AG09309 (cell line): ENCODE measurements at places on chromosomes 3 and 15.
A peak's percentile ranks its signal among the peaks of the same experiment; 100 is the strongest.

GRCh38 chr15:45664451-45664850, 29.6 kb downstream of the SQOR start:
- DNase-seq: no peak

DNA sequence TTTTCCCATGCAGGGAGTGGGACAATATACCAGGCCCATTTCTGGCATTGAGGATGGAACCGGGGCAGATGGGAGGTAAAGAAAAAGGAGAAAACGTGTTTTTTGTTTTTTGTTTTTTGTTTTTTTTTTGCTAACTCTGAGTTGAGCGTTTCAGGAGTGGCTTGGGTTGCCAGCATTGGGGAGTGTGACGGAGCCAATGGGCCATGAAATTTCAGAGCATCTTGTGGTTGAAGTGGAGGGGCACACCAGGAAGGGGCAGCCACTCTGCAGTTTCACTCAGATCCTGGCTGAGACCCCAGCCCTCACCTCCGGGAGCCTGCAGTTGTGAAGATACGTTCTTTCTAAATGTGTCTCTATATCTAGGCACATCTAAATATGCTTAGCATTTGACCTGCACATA, 240.5 kb downstream of the TLE3 start:
- DNase-seq: no peak

DNA sequence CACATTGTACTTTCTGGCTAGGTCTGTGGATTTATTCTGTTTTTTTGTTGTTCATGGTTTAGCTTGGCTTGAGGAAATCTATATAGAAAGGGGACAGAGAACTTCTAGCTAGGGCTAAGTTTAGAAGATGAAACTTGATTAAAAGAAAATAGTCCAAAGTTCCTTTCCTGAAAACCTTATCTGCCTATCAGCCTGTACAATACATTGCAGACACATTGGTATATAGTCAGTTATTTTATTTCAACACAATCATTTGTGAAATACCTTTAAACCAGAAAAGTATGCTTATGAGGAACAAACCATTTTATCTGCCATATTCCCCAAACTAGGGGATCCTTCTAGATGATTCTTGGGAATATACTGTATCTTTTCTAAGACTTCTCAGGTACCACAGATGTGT, 147.3 kb upstream of the CGNL1 start:
- DNase-seq: no peak

DNA sequence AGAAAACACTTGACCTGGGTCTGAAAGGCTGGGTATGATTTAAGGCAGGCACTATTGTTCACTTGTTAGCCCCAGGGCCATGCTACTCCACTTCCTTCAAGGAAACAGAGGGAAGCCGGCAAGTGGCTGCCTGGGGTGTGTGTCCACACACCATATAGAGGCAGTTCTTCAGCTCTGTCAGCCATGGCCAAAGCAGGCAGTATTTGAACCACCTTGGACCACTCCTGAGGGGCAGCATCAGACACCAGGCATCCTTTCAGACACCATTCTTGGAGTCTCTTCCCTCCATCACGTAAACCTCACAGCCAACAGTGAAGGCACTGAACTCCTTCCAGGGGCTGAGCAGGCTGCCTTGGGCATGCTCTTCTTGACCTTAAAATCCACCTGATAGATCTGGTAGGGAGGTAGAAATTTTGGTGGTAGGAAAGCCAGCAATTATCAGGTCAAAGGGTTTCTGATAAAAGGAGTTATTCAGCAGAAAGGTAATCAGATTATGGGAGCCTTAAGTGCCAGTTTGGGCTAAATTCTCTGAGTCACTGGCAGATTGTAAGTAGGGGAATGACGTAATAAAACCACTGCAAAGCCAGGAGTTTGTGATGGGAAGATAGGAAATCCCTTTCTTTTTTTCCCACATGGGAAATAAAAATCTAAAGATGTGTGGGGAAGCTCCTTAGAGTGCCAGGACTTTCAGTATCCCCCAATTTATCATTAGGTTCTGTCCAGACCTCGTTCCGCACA, 20.2 kb downstream of the TGFBR2 start:
- DNase-seq: peak; percentile 57

DNA sequence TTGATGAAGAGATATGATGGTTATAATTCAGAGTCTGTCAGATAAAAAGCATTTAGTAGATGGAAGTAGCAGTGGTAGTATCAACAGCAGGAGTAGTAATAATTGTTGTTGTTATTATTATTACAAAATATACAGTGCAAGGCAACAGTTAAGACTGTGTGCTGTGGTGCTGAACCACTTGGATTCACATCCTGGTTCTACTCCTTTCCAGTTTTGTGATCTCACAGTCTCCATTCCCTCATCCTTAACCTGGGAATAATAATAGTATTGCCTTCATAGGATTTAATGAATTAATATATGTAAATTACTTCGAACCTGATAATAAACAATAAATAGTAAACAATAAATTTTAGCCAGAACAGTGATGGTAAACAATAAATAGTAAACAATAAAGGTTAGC, 37.1 kb upstream of the TSC22D2 start:
- no peak for DNase-seq

GRCh38 chr3:144142151-144142840, 170.7 kb downstream of the DIPK2A start:
- peak; percentile 23 for DNase-seq

GRCh38 chr3:4666071-4666470, 172.9 kb downstream of the ITPR1 start:
- DNase-seq: no peak
